Vagina (tissue), 2 donors: ENCODE measurements at places on chromosomes 16 and 17. TPM values are rescaled to one million over a fixed set of nuclear protein-coding genes. Genes with fewer than 3 reads are reported as not detected.

The HS3ST3B1 gene
- 5.9 TPM for total RNA-seq

DNA sequence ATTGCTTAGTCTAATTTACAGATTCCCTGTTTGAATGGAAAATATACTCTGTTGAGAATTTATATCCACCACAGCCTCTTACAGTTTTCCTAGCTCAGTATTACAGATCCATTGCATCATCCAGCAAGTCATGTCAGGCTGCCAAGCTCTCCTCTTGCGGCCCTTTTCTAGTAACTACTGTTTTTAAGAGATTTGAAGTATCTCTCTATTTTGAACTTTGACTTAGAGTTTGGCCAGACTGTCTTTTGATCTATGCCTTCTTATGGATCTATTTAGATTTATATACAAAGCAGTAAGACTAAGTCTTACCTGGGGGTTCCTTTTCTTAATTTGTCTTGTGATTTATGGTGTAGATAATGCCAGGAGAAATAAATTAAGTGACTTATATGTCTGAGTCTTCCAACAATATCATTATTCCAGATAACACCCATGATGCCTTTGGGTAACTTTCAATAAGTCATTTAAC lies 53.1 kb upstream of the ABCC11 start:
- no peaks in the 10 kb centered on the region for H3K27me3 ChIP-seq
- H3K4me3 ChIP-seq: no peak overlapping the region
- no peak for DNase-seq
- H3K4me1 ChIP-seq: no peaks in the 10 kb centered on the region

GRCh38 chr17:1000597-1001461 lies 3.9 kb downstream of the TIMM22 start:
- H3K36me3 ChIP-seq: peaks cover 52% of the 10 kb centered on the region
- H3K4me3 ChIP-seq: no peak overlapping the region
- H3K4me1 ChIP-seq: peaks cover 79% of the 10 kb centered on the region
- H3K27ac ChIP-seq: no peak overlapping the region

The SDR42E2 gene
- not detected for total RNA-seq

The JPH3 gene
- 2.0 TPM for total RNA-seq

GRCh38 chr16:87533061-87533460 lies 40.2 kb upstream of the ZCCHC14 start:
- no peaks in the 10 kb centered on the region for H3K27me3 ChIP-seq
- no peaks in the 10 kb centered on the region for H3K36me3 ChIP-seq
- H3K27ac ChIP-seq: no peak overlapping the region
- DNase-seq: no peak
- H3K4me1 ChIP-seq: no peaks in the 10 kb centered on the region
- H3K4me3 ChIP-seq: no peak overlapping the region

- H3K4me3 ChIP-seq: no peak overlapping the region
- H3K27ac ChIP-seq: peak overlapping the region; percentile 61
- H3K4me1 ChIP-seq: peaks cover 6% of the 10 kb centered on the region
- H3K27me3 ChIP-seq: no peaks in the 10 kb centered on the region
- DNase-seq: no peak
- no peaks in the 10 kb centered on the region for H3K36me3 ChIP-seq
Measured at GRCh38 chr16:67499106-67499505, 15.8 kb upstream of the AGRP start.

The MYH2 gene
- total RNA-seq: not detected

DNA sequence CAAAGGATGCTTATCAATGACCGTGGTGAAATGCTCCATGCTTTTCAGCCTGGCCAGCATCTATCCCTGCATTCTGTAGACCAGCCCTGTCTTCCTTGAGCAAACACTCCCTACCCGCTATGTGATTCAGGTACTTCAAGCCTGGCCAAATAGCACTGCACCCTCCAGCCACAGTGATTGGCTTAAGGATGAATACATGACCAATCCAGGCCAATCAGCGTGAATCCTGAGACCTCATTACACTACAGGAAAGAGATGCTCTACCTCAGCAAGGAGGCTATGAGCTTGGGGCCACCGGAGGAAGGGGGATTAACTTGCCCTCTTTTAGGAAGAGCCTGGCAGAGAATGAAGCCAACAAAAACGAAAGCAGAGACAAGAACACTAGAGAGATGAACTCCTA lies 162.5 kb downstream of the ZNF423 start:
- H3K27me3 ChIP-seq: no peaks in the 10 kb centered on the region
- H3K27ac ChIP-seq: no peak overlapping the region
- no peak overlapping the region for H3K4me3 ChIP-seq
- no peaks in the 10 kb centered on the region for H3K36me3 ChIP-seq
- H3K4me1 ChIP-seq: peaks cover 3% of the 10 kb centered on the region
- DNase-seq: no peak
